Activated naive CD8-positive, alpha-beta T cell treated with anti-CD3 and anti-CD28 coated beads for 36 hours (primary cell): ENCODE measurements at places on chromosomes 1 and 21. TPM values are rescaled to one million over a fixed set of nuclear protein-coding genes. Genes with fewer than 3 reads are reported as not detected.

Gene ARHGEF16
- 0.12 TPM for total RNA-seq

Gene CA6
- 13.7 TPM for total RNA-seq

Gene RAB29
- total RNA-seq, result 31.0 TPM

Gene SUMO3
- 90.5 TPM for total RNA-seq

Gene AKR7A3
- 0.37 TPM for total RNA-seq

Gene RUNX1
- 16.6 TPM for total RNA-seq

Gene GBP3
- 10.2 TPM for total RNA-seq

Gene AUNIP
- total RNA-seq, result 15.1 TPM

Gene GOLPH3L
- total RNA-seq, result 15.8 TPM

Gene CHD1L
- total RNA-seq, result 65.9 TPM

Gene UMODL1
- total RNA-seq, result not detected

Gene ITPKB
- total RNA-seq, result 30.7 TPM

Gene F13B
- not detected for total RNA-seq

Gene ICOSLG
- total RNA-seq, result 1.2 TPM

Gene GJA8
- not detected for total RNA-seq

Gene C1orf116
- 0.08 TPM for total RNA-seq
